ENCODE measurements at places on chromosomes 7 and 10. TPM values are rescaled to one million over a fixed set of nuclear protein-coding genes. Genes with fewer than 3 reads are reported as not detected.

DNA sequence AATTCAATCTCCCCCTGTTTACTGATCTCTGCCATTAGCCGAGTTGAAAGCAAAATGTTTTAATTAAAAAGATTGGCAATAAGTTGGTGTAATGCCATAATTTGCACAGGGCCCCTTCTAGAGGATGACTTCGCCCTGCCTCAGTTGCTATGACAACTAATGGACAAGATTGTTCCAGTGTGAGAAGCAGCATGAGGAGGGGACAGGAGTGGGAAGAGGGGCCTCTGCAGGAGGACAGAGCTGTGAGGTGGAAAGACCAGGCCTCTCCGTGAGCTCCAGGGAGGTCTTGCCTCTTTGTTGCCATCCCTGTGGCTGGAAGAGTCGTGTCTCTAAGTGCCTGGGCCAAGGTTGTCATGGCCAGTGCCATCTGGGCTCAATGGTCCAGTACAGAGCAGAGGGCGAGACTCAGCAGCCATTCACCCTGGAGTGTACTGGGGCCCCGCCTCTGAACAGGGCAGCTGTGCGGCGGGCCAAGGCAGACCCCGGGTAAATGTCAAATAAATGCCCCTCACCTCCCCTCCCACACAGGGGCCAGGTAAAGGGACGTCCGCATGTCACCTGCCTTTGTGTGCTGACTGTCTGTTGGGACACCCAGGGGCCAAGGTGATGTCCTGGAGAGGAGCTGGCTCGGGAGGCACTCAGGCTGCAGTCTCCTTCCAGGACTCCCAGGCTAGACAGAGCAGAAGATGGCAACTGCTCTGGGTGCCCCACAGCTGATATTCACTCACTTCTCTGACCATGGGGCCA, 97.0 kb upstream of the RET start:
- DNase-seq = no peak

- no peak for DNase-seq
These were observed 79.4 kb upstream of the FEZF1 start for GRCh38 chr7:122383934-122384333.

DNA sequence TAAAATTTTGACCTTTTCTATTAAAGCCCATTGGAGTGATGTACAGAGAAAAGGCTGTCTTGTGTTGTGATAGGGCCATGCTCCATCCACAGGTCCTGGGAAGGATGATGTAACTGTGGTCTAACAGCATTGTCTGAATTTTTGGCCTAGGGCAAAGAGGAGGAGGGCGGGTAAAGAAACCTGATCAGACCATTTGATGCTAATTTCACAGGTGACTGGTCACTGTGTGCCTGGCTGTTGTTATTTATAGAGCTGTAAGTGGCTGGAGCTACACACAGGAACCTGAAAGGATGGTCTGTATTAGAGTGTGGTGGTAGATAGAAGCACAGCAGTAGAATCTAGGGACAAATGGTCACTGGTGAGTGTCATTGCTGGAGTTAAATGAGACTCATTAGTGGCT, 182.1 kb downstream of the AUTS2 start:
- DNase-seq = no peak

The TMEM184A gene
- not detected for total RNA-seq

- no peak for DNase-seq
These were observed 194.4 kb upstream of the IMMP2L start for GRCh38 chr7:111756687-111757178.

The GRID2IP gene
- total RNA-seq = 0.93 TPM

The FKBP9 gene
- 0.51 TPM for total RNA-seq

GRCh38 chr7:92460510-92460909, 13.2 kb downstream of the GATAD1 start:
- DNase-seq = no peak

DNA sequence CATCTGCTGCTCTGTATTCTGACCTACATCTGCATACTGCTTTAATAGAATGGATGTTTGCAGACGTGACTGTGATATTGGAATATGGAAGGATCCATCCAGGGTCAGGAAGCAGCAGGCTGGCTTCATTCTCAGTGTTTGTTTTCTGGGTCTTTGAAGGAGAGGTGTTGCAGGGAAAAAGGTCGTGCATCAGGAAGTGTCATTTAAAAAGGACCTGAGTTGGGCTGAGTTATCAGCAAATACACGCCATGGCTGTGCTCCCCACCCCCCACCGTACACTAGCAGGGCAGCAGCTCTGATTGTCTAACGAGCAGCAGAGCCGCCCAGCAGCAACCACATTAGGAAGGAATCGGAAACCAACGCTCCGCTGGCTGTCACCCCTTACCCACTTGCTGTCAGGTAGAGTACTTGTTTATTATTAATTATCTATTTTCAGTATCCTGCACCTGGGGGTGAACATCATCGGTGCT, 63.1 kb upstream of the STEAP1B start:
- no peak for DNase-seq
